Retinal pigment epithelial cell (primary cell): ENCODE measurements at places on chromosomes 4 and X.

DNA sequence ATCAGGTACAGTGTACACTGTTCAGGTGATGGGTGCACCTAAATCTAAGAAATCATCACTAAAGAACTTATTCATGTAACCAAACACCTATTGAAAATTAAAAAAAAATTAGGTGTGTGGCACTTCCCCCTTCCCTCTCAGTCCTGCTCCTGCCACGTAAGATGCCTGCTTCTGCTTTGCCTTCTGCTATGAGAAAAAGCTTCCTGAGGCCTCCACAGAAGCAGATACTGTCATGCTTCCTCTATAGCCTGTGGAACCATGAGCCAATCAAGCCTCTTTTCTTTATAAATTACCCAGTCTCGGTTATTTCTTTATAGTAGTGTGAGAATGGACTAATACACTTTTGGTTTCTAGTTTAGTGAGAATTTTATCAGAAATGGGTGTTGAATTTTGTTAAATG, 459.8 kb upstream of the DIPK2B start:
- no peak for DNase-seq

DNA sequence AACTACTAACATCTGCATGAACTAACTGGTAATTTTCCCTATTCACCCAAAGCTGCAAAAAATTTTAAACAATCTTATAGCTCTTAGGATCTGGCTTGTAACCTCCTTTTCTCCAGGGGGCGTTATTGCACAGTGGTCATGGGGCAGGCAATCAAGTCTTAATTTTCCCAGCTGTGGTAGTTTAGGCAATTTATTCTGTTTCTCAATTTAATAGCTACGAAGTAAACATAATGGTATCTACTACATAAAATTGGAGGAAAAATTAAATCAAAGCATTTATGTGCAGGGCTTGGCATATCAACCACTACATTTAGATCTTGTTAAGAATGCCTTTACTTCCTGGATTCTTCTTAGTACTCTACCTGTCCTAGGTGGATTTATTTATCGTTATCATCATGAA, 137.4 kb upstream of the GUCY1A1 start:
- DNase-seq: no peak

DNA sequence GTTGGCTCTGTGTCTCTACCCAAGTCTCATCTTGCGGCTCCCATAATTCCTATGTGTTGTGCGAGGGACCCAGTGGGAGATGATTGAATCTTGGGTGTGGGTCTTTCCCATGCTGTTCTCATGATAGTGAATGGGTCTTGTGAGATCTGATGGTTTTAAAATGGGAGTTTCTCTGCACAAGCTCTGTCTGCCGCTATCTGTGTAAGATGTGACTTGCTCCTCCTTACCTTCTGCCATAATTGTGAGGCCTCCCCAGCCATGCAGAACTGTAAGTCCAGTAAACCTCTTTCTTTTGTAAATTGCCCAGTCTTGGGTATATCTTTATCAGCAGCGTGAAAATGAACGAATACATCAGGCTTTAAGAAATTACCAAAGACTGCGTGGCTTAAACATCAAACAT, 31.2 kb downstream of the STIM2 start:
- DNase-seq: no peak

DNA sequence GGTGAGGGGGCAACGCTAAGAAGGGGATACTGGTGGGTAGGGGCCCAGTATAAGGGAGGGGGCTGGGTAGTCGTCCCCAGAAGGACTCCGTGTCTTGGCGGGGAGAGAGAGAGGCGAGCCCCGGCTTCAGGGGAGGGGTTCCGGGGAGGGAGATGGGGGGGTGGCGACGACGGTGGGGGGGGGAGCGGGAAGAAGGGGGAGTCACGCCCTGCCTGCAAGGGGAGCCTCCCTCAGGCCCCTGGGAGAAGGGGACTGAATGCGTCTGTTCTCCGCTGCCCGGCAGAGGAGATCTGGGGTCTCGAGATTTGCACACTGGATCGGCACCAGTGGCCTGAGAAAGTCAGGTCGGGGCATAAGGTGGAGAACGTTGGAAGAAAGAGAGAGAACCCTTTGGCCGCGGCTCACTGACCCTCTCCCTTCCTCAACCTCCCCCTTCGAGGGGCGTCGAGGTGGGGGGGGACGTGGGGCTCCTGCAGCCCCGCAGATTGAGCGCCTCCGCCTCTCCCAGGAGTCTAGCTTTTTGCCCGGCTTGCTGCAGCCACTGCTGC, 609 bp upstream of the BCORL1 start:
- DNase-seq: no peak

DNA sequence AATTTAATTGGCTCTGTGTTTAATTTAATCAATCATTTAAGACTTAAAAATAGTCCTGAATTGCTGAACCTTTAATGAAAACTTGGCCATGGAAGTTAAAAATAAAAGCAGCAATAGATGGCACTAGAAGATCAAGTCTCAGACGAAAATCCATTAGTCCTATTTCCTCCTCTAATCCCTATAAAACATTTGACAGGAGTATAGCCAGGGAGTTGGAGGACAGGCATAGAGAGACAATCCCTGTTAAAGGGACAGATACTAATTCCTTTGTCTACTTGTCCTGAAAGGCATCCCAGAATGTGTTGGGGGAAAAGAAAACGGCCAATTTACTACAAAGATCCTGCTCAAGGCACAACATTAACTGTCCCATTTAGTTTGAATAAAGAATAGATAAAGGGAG, 276.3 kb upstream of the TACR3 start:
- DNase-seq: no peak

DNA sequence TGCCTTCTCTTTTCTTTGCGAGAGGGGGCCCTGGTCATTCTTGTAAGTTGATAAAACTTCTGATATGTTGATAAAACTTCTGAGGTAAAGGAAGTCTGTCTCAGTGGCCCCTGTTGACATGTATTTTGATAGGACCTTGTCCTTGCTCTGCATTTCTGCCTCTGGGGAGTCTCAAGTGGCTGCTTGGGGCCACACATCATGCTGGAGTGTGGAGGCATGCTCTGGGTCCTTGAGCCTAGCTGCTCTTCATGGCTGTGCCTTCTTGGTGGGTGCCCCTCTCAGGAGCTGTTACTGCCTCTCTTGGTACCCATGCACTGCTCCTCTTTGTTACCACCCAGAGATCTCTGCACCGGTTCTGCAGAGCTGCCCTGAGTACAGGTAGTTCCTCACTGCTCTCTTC, 14.2 kb downstream of the NSD2 start:
- DNase-seq: no peak

DNA sequence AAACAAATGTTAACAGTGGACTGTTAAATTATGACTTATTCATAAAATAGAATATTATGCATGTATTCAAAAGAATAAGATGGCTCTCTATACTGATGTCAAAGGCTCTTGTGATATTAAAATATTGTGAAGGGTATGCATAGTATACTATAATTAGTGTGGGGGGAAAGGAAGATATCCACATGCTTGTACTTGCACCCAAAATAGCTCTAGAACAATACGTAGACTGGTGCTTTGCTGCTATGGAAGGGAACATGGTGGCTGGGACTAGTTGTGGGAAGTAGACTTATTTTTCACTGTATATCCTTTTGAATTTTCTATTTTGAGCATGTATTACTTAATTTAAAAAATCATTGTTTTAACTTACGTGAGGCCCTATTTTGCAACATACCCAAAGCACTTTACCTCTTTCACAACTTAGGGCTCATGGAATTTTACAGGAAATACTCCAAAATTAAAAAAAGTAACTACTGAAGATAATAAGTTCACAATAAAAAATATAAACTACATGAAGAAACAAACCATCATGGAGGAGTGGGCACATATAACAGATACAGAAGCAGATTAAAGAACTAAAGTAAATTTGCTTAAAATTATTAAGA, 7.9 kb downstream of the PGRMC2 start:
- DNase-seq: no peak

DNA sequence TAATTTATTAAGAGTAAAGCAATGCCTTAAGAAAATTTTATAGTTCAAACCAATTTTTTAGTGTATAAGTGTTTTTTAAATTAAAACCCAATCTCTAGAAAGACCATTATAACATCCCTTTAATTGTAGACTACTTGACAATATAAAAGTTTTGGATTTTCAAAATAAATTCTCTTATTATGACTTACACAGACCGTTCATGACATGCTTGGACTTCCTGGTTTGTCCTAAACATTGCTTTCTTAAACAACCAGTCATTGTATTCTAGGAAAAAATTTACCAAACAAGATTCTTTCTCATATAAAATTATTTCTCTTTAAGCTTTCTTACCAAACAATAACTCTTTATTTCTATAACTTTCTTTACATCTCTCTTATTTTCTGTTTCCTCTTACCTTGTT, 49.0 kb upstream of the CXorf51A start:
- no peak for DNase-seq

- DNase-seq: no peak
These were observed 1490.5 kb downstream of the STIM2 start for GRCh38 chr4:28351102-28351501.

DNA sequence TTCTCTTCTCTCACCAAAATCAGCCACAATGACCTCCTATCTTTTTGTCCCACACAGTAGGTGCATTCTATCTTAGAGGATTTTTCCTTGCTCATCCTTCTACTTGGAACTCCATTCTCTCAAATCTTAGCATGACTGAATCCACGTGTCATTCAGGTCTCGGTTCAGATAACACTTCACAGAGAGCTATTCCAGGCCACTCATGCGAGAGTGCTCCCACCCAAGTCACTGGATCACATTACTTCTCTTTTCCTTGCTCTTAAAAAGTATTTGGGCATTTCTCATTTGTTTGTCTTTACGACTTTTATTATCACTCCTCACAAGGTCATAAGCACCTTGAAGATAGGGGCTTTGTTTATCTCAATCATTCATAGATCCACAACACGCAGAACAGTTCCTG, 647.5 kb upstream of the TENM3 start:
- DNase-seq: no peak
